Spleen (tissue), 13 donors: ENCODE measurements at places on chromosomes 3 and 15. TPM values are rescaled to one million over a fixed set of nuclear protein-coding genes. Genes with fewer than 3 reads are reported as not detected.

DNA sequence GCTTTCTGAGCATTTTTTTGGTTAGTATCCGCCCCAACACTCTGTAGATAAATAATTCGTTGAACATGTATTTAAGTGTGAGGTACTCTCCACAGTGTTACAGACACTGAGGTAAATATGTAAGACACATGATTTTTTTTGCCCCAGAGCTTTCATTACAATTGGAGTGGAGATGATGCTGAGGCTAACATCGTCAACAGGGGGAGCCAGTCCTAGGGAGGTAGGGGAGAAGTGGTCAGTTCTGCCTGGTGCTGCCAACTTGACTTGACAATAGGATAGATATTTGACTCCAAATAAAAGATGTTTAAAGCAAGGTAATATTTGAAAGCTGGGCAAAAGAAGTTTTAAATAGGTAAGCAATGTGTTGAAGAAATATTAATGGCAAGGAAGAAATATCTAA is 295.7 kb downstream of the UNC13C start:
- H3K36me3 ChIP-seq: no peaks in the 10 kb centered on the region
- no peak for DNase-seq
- no peak overlapping the region for H3K4me3 ChIP-seq
- H3K4me1 ChIP-seq: no peaks in the 10 kb centered on the region
- no peaks in the 10 kb centered on the region for H3K27me3 ChIP-seq

- H3K27ac ChIP-seq: no peak overlapping the region
- H3K36me3 ChIP-seq: no peaks in the 10 kb centered on the region
- no peaks in the 10 kb centered on the region for H3K27me3 ChIP-seq
- no peak overlapping the region for H3K4me3 ChIP-seq
- no peak for DNase-seq
- H3K4me1 ChIP-seq: no peaks in the 10 kb centered on the region
Measured at GRCh38 chr3:152621006-152621868, 213.7 kb upstream of the P2RY1 start.

GRCh38 chr3:72169561-72170472 is 384.9 kb upstream of the PROK2 start:
- DNase-seq: no peak
- H3K4me3 ChIP-seq: no peak overlapping the region
- H3K4me1 ChIP-seq: peaks cover 11% of the 10 kb centered on the region
- no peaks in the 10 kb centered on the region for H3K36me3 ChIP-seq
- no peaks in the 10 kb centered on the region for H3K27me3 ChIP-seq
- no peak overlapping the region for H3K27ac ChIP-seq

DNA sequence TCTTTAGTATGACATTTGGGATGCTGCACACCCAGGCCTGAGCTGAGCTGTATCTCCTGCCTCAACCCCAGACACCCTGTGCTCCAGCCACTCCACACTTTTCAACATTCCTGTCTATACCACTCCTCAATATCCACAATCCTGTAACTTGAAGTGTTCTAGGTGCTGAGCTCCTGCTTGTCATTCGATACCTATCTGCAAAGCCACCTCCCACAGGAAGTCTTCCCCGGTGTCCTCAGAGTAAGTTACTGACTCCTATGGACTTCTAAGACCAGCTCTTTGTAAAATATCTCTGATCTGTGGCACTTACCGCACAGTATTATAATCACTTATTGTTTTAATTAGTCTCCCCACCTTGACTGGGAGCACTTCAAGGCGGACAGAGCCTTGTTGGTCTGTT is 1.2 kb upstream of the CAV3 start:
- DNase-seq: no peak
- no peaks in the 10 kb centered on the region for H3K27me3 ChIP-seq
- H3K4me1 ChIP-seq: no peaks in the 10 kb centered on the region

The GOLGA6B gene
- total RNA-seq: not detected

The TRH gene
- total RNA-seq: not detected

The FANCD2OS gene
- total RNA-seq: not detected
